ENCODE measurements at places on chromosomes 4 and X.

DNA sequence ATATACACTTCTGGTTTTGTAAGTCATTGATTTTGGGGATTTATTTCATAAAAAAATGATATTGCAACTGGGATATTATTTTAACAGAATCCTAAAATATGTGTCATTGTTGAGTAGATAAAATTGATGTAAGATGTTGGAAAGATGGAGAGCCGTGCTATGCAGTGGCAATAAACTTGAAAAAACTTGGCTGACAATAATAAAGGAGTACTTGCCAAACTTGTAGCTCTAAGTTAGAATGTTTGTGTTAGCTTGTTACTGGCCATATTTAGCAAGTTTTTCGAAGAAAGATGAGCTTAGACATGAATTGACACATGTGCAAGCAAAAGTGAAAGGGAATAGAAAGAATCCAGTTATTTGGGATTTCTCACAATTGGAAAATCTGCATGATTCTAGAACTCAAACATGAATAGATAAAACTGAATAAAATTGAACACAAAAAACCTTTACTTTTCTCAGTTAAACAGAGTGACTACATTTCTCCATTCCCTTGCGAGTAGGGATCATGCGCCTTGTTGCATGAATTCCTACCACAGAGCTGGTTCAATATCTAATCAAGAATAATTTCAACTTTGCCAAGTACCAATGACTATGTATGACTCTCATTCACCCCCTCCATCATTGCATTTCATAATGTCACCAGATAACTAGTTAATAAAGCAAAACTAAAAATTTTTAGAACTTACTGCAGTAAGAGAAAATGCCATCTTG is 327.8 kb downstream of the CAMK2D start:
- no peak for DNase-seq

GRCh38 chrX:144006811-144007210 is 122.9 kb downstream of the UBE2NL start:
- DNase-seq = no peak

- DNase-seq = no peak
These were observed 108.8 kb upstream of the KIT start for GRCh38 chr4:54548831-54549460.

DNA sequence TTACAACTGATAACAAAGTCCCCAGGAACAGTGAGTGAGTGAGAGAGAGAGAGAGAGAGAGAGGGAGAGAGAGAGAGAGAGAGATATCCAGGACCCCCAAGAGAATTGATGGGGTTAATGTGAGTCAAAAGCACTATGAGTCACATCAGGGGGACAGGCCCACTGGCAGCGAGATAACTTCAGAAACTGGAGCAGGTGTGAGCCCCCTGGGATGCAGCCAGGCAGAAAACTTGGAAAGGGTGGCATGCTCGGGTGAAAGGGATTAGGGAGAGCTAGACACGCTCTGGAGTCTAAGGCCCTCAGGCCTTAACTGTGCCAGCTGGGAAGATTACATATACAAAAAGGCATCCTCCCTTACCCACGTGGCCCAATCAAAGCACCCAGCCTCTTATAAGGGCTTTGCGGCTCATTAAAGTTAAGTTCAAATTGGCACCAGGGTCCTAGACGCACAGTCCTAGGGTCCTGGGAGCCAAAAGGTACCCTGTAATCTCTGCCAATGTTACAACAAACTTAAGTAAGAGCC is 841 bp downstream of the ACOT9 start:
- DNase-seq = peak; percentile 25

- no peak for DNase-seq
These were observed 28.4 kb downstream of the ZNF630 start for GRCh38 chrX:48043056-48043455.

- DNase-seq = no peak
These were observed 135.1 kb downstream of the ARHGAP6 start for GRCh38 chrX:11530621-11531020.

DNA sequence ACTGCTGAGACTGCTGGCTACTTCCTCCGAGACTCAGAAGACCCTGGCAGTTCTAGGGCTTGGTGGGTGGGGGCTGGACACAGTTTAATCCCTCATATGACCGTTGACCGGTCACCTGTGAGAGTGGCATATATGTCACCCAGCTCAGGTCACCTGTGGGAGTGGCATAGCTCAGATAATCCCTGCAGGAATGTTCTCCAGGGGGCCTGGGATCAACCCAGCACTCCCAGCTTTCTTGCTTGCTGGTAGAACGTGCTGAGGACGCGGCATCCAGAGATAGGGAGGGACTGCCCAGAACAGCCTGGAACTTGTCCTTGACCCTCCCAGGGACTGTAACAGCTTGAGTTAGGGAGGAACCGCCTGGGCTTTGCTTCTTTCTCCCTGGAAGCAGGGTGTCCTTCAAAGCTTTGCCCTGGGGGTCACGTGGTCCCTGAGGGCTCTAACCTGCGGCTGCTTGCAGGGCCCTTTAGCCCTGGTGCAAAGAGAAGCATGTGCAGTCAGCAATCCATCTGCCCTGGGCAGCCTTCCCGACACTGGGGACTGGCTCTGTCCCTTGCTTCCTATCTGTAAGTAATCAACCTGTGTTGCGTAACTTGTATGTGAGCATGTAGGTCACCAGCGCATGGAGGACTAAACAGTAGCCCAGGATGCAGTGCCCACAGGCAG is 55.3 kb downstream of the ZFYVE28 start:
- no peak for DNase-seq

DNA sequence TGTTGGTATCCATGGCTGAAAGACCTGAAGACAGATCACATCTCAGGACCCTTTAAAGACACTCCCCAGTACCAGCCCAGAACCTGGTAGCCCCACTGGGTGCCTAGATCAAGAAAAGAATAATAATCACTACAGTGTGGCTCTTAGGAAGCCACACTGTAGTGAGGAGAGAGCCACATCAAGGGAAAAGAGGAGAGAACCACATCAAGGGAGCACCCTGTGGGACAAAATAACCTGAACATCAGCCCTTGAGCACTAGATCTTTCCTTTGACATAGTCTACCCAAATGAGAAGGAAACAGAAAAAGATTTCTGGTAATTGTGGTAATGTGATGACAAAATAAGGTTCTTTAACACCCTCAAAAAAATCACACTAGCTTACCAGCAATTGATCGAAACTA is 15.3 kb downstream of the RTL3 start:
- no peak for DNase-seq

DNA sequence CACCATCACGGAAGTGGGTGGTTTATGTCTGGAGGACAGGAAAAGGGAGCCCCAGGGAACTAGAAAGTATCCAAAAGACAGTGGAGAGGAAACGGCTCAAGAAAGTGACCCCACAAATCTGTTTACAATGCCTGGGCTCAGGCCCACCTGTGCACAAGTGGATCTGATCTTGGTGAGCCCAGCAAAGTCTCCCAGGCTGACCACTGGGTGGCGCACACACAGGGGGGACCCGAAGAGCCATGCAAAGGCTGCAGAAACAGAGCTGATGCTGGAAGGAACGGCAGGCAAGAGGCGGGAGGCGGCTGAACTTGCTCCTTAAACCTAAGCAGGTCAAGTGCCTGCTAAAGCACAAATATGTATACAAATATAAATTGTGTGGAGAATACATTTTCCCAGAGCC is 9.6 kb downstream of the HAUS7 start:
- no peak for DNase-seq

DNA sequence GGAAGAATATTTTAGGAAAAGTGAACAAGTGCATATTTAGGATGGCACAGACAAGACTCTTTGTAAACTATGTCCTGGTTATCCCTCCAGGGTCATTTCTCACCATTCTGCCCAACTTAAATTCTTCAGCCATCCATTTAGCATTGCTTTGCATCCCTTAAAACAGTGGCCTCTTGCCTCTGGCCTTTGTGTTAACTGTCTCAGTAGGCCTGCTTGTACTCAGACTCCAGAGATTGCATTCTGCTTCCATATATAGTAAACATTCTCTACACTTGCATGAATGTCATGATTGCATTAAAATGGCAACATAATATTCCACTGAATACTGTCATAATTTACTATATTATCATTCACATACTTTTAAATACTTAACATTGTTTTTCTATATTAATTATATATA is 43.2 kb downstream of the NR3C2 start:
- no peak for DNase-seq

DNA sequence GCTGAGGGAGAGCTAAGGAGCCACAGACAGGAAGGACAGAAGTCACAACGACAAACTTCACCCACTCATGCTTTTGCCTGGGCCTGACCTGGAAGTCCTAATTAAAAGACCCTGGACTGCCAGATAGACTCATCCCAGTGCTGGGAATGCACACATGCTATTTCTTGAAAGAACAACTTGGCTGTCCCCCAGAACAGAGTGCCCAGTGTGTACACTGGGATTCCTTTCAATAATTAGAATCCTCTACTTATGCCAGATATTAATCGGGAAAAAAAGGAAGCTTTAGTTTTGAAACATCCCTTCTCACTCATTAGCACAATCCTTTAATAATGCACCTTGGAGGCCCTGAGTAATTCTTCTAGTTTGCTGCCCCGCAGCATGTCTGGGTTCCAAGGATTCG is 3.4 kb downstream of the HOPX start:
- no peak for DNase-seq

DNA sequence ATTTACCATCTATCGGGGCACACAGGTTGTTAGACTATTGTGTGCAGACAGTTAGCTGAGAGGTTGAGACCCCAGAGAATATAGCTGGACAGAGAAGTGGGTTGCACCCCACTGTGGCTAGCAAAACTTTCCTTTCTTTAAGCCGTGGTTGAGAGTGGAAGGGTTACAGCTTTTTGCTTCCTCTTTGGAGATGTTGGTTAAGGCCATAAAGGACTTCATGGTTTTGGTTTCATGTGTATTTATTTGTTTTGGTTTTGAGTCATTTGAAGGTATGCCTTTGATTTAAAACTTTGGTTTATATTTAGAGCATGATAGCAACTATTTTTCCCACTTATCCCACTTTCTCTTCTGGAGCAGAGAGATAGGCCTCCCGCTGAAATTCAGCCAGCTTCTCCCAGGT is 274.3 kb upstream of the IL1RAPL1 start:
- no peak for DNase-seq

GRCh38 chr4:140697709-140698560 is 58.2 kb downstream of the TBC1D9 start:
- DNase-seq = no peak

DNA sequence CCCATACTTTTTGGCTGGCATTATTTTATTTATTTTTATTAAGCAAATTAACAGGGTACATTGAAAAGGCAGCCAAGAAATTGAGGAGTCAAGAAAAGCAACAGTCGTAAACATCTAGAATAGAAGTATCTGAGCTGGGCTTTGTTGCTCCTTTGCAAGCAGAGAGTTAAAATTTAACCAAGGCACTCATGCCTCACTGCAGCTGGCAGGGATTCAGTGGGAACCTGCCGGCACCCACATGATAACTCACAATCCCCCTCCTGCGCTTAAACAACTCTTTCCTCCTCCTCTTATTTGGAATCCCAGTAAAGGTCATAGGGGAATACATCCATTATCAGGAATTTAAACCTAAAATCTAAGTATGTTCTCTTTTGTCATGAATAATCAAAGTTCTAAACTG is 115.5 kb downstream of the SOX3 start:
- no peak for DNase-seq

GRCh38 chrX:110671068-110671803 is 124.4 kb downstream of the CHRDL1 start:
- no peak for DNase-seq

DNA sequence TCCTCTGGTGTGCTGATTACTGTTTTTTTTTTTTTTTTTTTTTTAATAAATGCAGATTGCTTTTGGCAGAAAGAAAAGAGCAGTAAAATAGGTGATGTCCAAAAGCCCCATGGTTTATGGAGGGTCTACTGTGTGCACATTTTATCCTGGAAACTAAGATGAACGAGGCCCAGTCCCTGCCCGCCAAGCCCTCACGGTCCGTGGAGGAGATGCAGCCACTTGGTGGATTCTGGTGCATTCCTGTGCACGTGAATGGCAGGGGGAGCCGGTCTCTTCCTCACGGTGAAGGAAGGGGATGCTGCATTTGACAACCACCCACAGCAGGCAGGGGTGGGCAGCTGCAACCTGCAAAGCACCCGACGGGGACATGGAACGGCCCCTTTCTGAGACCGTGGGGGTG is 100.2 kb upstream of the AFAP1 start:
- no peak for DNase-seq

GRCh38 chr4:41043465-41043864 is 170.9 kb downstream of the APBB2 start:
- DNase-seq = no peak

- no peak for DNase-seq
These were observed at the start of gene MAGEA8 for GRCh38 chrX:149881081-149881711. TSS of gene MAGEA8 (plus strand) at chrX:149881183. CDS start at chrX:149884273, 3,090 bp downstream.

- no peak for DNase-seq
These were observed 160.7 kb downstream of the AASDH start for GRCh38 chr4:56226579-56226978.

DNA sequence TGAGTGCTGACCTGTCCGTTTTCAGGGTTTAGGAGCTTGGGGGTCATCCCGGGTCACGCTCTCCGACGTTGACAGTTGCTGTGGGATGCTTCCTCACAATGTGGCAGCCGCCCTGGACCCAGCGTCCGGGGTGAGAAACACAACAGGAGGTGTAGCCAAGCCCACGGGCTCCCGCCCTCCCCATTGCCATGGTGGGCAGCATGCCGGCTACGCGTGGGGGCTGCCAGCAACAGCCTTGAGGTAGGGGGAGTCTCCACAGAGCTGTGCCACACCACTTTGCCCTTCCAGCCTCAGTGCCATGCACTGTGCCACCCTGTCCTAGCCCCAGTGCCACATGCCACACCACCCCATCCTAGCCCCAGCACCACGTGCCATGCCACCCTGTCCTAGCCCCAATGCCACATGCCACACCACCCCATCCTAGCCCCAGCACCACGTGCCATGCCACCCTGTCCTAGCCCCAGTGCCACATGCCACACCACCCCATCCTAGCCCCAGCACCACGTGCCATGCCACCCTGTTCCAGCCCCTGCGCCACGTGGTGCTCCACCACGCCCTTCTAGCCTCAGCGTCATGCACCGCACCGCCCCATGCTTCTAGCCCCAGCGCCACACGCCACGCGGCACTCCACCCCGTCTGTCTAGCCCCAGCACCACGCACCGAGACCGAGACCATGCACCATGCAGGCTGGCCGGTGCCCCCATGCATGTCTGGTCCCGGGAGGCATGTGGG is 8.5 kb upstream of the HGFAC start:
- DNase-seq = no peak

GRCh38 chr4:33980361-33980760 is 2264.0 kb downstream of the ARAP2 start:
- no peak for DNase-seq

DNA sequence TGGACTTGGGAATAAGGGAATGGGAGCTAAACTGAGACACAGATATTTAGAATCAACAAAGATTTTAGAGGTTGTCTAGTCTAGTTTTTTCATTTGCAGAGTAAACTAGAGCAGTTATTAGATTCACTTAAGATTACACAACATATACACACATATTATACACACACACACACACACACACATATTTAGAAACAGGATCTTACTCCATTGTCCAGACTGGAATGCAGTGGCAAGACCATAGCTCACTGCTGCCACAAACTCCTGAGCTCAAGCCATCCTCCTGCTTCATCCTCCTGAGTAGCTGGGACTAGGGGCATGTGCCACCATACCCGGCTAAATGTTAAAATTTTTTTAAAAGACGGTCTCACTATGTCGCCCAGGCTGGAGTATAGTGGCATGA is 127.8 kb downstream of the TSPAN5 start:
- DNase-seq = no peak

GRCh38 chr4:78551420-78552351 is at the start of gene ANXA3:
TSS of gene ANXA3 (plus strand) at chr4:78551770. CDS start at chr4:78554474, 2,704 bp downstream.
- DNase-seq = no peak

- DNase-seq = no peak
These were observed 305.6 kb upstream of the NR3C2 start for GRCh38 chr4:148747721-148748268.

Data from BJ (cell line).